ENCODE measurements at places on chromosomes 4 and X.

- no peak for DNase-seq
These were observed 79.8 kb upstream of the SMARCAD1 start for GRCh38 chr4:94127707-94128328.

- no peak for DNase-seq
These were observed 104.4 kb downstream of the HHIP start for GRCh38 chr4:144750348-144750747.

DNA sequence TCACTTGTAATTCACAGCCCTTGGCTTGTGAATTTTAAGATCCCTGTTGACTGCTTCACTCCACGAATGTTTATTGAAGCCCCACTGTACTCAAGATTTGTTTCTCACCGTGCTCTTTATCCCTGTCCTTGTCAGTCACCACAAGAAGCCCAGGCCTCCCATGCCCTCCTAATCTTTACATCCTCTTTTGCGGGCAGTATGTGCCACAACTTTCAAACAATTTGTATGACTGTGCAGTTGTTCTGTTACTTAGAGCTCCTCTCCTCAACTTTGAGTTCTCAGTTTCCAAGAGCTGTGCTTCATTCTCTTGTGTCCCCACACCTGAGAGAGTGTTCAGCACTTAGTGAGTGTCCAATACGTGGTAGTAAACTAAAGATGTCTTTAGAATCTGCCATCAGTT is 467.7 kb downstream of the NKX6-1 start:
- DNase-seq: no peak

GRCh38 chr4:10084651-10085358 is 31.8 kb downstream of the WDR1 start:
- DNase-seq: no peak

Measured in CD4-positive, alpha-beta T cell treated with Interleukin-4 for 1 hour (primary cell).